Aorta (tissue), 5 donors: ENCODE measurements at places on chromosomes 2 and 18. TPM values are rescaled to one million over a fixed set of nuclear protein-coding genes. Genes with fewer than 3 reads are reported as not detected.

GRB14 gene
- total RNA-seq, result 6.2 TPM

FHL2 gene
- total RNA-seq, result 60.4 TPM

SP140 gene
- total RNA-seq, result 4.1 TPM

WDR12 gene
- 19.7 TPM for total RNA-seq

DCAF17 gene
- 17.5 TPM for total RNA-seq

STARD6 gene
- not detected for total RNA-seq

EPB41L3 gene
- 53.0 TPM for total RNA-seq

GRCh38 chr2:128069769-128070168 lies 21.2 kb upstream of the UGGT1 start:
- H3K27me3 ChIP-seq, result no peaks in the 10 kb centered on the region
- no peak overlapping the region for H3K27ac ChIP-seq
- H3K36me3 ChIP-seq, result no peaks in the 10 kb centered on the region
- no peak overlapping the region for H3K4me3 ChIP-seq
- DNase-seq, result no peak

GRCh38 chr2:143480086-143480485 lies 350.9 kb downstream of the ARHGAP15 start:
- H3K4me3 ChIP-seq, result no peak overlapping the region
- H3K4me1 ChIP-seq, result peaks cover under 1% of the 10 kb centered on the region
- no peak for DNase-seq
- no peak overlapping the region for H3K27ac ChIP-seq

- H3K27me3 ChIP-seq, result no peaks in the 10 kb centered on the region
- no peak for DNase-seq
- H3K27ac ChIP-seq, result no peak overlapping the region
- H3K36me3 ChIP-seq, result no peaks in the 10 kb centered on the region
Measured at GRCh38 chr2:189862751-189863150, 78.5 kb downstream of the PMS1 start.
